ENCODE measurements at places on chromosomes 11 and 22. TPM values are rescaled to one million over a fixed set of nuclear protein-coding genes. Genes with fewer than 3 reads are reported as not detected.

The OR8D1 gene
- total RNA-seq, result not detected

The CREB3L1 gene
- 0.33 TPM for total RNA-seq

The FGF4 gene
- total RNA-seq, result not detected

The OR9I1 gene
- not detected for total RNA-seq

The DCDC1 gene
- total RNA-seq, result not detected

The SMC1B gene
- total RNA-seq, result not detected

The ELMOD1 gene
- not detected for total RNA-seq

The OR8G5 gene
- total RNA-seq, result not detected

The FOLR1 gene
- total RNA-seq, result not detected

Data from mammary microvascular endothelial cell (primary cell).